ENCODE measurements at places on chromosomes 13 and 19.

- no peak for DNase-seq
Measured at GRCh38 chr13:45737571-45738017, 35.5 kb downstream of the CBY2 start.

DNA sequence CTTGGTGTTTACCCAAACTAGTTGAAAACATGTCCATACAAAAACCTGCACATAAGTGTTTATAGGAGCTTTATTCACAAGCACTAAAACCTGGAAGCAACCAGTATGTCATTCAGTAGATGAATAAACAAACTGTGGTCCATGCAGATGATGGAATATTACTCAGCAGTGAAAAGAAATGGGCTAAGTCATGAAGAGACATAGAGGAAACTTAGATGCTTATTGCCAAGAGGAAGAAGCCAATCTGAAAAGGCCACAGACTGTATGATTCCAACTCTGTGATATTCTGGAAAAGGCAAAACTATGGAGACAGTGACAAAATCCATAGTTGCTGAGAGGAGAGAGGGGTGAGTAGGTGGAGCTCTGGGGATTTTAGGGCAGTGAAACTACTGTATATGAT, 38.8 kb upstream of the MCF2L start:
- DNase-seq: no peak

- DNase-seq: no peak
Measured at GRCh38 chr13:75554981-75555380, 5.4 kb downstream of the UCHL3 start.

DNA sequence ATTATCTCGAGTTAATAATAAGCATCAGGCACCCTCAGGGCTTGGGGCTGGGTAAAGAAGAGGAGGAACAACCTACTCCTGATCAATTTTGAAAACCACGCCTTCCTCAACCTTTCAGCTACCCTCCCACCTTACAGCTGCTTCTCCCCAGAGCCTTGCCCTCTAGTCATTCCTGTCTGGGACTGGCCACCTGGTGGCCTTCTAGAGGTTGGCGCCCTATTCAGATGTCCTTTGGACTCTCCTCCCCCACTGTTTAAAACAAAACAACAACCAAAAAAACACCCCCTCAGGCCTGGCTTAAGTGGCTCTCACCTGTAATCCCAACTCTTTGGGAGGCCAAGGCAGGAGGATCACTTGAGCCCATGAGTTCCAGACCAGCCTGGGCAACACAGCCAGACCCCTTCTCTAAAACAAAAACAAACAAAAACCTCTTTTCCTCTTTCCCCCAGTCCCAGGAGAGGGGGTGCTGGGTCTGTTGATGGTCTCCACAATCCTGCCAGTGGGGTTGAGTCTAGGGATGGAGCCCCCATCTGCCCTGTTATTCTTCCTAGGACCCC, 62.3 kb downstream of the CCDC70 start:
- no peak for DNase-seq

- DNase-seq: no peak
Measured at GRCh38 chr13:113903912-113904311, 40.0 kb upstream of the GAS6 start.

DNA sequence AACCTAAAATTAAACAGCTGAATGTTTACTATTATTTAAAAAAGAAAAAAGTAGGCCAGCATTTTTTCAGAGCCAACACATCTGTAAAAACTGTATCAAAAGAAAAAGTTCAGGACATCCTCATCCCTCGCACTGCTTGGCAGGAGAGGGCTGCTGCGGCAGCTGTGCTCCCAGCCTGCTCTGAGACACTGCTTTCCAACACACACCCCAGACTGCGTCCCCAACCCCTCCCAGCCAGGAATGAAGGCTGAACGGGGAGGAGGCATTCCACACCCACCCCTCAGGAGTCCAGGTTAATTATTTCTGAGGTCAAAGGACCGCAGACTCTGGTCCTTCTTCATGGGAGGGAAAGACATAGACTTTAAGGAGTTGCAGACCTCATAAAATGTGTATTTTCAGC, 43.1 kb downstream of the COL4A1 start:
- no peak for DNase-seq

DNA sequence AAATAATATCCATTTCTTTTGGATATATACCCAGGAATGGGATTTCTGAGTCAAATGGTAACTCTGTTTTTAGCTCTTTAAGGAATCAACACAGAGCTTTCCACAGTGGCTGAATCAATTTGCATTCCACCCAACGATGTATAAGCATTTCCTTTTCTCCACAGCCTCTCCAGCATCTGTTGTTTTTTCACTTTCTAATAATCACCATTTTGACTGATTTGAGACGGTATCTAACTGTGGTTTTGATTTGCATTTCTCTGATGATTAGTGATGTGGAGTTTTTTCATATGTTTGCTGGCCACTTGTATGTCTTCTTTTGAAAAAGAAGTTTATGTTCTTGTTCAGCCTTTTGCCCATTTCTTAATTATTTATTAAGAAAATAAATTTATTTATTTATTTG, 352.2 kb upstream of the OBI1 start:
- no peak for DNase-seq

DNA sequence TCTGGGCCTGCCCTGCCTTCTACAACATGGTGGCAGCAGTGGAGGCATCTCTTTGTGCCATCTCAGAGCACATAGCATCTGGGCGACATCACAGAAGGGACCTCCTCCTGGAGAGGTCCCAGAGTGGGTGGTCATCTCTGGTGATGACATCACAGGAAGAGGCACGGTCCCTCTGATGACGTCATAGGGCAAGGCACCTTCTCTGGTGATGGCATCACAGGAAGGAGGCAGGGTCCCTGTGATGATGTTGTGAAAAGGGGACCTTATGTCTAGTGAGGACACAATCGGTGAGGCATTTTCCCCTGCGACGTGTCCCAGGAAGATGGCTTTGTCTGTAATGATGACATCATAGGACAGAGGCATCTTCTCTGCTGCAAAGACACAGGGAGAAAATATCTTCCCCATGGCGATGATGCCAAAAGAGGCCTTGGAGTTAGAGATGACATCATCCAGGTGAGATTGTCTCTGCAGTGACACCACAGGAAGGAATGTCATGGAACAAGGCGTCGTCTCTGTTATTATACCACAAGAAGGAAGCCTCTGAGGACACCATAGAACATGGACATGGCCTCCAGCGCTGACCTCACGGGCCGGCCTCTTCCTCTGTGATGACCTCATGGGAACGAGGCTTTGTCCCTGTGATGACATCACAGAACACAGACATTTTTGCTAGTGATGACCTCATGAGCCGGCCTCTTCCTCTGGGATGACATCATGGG, 10.7 kb downstream of the SHISA7 start:
- DNase-seq: no peak

DNA sequence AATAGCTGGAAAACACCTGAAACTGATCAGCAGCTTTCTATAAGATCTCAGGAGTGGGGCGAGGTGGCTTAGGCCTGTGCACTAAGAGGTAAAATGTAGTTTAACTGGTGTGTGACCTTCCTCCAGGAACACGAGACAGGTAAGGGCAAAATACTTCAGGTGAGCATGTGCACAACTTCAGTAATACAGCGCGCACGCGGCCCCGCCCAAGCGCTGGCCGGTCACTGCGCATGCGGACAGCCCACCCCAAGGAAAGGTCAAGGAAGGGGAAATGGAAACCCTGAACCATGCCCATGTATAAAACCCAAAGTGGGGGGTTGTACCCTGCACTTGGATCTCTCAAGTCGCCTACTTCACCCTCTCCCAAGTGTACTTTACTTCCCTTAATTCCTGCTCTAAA, 49.4 kb upstream of the ARHGEF7 start:
- no peak for DNase-seq

DNA sequence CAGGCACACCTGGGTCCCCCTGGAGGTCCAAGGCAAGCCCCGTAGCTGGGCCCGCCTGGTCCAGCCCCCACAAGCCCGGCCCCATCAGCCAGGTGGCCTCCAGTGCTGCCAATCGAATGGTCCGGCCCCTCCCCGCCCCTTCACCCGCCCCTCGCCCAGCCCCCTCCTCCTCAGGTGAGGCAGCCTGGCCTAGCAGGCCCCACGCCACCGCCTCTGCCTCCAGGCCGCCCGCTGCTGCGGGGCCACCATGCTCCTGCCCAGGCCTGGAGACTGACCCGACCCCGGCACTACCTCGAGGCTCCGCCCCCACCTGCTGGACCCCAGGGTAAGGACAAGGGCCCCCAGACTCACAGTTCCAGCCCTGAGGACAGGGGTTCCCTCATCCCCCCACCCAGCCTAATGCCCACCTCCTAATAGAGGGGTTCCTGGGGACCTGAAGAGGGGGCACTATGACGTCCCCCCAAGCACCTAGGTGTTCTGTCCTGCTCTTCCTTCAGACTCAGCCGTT, at the start of gene HPN:
HPN (plus strand) TSS at position 174 of the 508 bp plus-strand sequence. CDS start 786 bp downstream, outside the sequence.
- DNase-seq: no peak

GRCh38 chr19:49255674-49256073, 69.3 kb downstream of the SLC6A16 start:
- no peak for DNase-seq

DNA sequence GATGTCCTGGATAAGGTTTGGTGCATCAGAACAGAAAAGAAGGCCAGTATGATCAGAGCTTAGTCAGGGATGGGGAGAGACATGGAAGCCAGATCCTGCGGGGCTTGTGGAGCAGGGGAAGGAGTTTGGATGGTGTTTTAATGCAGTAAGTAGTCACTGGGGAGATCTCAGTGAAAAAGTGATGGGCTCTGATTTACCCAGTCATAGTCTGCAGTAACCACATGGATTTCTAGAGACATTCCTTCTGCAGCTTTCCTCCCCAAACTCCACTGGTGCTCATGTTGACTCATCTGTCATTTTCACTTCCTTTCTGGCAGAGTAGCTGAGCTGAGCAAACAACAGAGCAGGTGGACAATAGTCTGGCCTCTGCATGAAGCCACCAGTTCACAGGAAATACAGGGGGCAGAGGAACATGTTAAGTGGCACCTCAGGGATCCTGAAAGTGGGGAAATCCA, 144.1 kb downstream of the DPF1 start:
- DNase-seq: no peak

GRCh38 chr19:3836887-3837286, 32.0 kb downstream of the ZFR2 start:
- DNase-seq: no peak

- no peak for DNase-seq
Measured at GRCh38 chr19:57546513-57546912, 13.2 kb downstream of the ZNF550 start.

DNA sequence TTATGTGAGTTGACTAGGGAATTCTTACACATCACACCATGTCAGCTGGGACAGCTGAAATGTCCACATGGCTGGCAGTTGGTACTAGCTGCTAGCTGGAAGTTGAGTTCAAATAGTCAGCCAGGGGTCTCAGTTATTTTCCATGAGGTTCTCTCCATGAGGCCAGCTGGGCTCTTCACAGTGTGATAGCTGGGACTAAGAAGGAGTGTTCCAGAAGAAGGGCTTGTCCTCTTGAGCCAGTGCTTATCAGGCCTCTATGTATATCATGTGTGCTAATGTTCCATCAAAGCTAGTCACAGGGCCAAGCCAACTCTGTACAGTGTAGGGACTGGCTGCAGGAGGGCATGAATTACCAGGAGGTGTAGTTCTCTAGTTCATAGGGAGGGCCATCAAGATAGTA, 11.8 kb downstream of the USPL1 start:
- no peak for DNase-seq

- no peak for DNase-seq
Measured at GRCh38 chr19:45629704-45630103, 9.5 kb downstream of the EML2 start.

- no peak for DNase-seq
Measured at GRCh38 chr19:16444269-16444600, 27.5 kb downstream of the EPS15L1 start.

DNA sequence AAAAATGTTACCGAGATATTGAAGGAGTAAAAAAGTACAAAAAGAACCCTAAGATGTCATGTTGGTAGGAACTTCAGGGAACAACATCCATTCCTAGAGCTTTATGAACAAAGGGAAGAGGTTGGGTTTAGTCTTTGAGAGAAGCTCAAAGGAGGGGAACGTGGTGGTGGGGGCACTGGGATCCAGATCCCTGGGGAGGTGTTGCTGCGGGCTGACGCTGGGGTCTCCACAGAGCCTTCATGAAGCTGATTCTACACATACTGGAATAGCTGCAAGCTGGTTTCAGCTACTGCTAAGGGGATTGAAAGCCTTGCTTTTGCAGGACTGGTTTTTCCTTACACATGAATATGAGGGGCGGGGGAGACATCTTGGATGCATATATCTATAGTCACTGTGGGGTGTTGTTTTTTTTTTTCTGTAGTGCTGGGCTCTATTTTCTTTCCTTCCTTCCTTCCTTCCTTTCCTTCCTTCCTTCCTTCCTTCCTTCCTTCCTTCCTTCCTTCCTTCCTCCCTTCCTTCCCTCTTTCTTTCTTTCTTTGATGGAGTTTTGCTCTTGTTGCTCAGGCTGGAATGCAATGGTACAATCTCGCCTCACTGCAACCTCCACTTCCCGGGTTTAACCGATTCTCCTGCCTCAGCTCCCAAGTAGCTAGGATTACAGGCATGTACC, 6.5 kb upstream of the MZF1 start:
- no peak for DNase-seq

GRCh38 chr19:9523885-9524474, 14.5 kb downstream of the ZNF426 start:
- no peak for DNase-seq

- DNase-seq: no peak
Measured at GRCh38 chr13:88022431-88023208, 351.4 kb downstream of the SLITRK5 start.

GRCh38 chr13:102999499-102999898, 66.7 kb downstream of the SLC10A2 start:
- DNase-seq: no peak

DNA sequence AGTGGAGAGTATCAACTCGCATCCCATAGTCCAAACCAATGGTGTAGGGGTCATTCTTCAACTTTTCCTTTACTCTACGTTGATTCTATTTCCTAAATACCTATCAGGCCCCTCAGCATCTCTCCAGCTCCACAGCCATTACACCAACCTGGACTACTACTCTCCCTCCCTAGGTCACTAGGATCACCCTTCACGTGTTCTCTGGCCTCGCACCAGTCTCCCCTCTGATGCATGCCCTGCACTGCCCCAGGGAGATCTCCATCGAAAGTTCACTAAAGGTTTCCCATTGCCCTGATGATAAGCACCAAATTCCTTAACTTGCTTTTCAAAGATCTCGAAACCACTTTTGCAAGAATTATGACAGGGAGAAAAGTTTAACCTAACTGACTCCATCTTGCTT, 421.5 kb downstream of the TSHZ3 start:
- DNase-seq: no peak

- no peak for DNase-seq
Measured at GRCh38 chr19:5337708-5338655, 2.6 kb downstream of the PTPRS start.

DNA sequence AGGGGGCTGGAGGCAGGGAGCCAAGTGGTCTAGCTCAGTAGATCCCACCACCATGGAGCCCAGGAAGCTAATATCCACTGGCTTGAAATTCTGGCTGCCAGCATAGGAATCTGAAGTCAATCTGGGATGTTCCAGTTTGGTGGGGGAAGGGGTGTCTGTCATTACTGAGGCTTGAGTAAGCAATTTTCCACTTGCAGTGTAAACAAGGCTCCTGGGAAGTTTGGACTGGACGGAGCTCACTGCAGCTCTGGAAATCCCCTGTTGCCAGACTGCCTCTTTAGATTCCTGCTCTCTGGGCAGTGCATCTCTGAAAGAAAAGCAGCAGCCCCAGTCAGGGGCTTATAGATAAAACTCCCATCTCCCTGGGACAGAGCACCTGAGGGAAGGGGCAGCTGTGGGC, 349.2 kb upstream of the KLHL1 start:
- no peak for DNase-seq

- no peak for DNase-seq
Measured at GRCh38 chr19:19537075-19538048, 703 bp upstream of the CILP2 start.

- DNase-seq: no peak
Measured at GRCh38 chr19:7739801-7740681, 7.3 kb downstream of the CD209 start.

- peak; percentile 70 for DNase-seq
Measured at GRCh38 chr19:1131718-1132551, 28.1 kb downstream of the GPX4 start.

All from renal cortex interstitium (tissue), 15 donors.